Renal cortical epithelial cell (primary cell): ENCODE measurements at places on chromosomes 1 and 21. TPM values are rescaled to one million over a fixed set of nuclear protein-coding genes. Genes with fewer than 3 reads are reported as not detected.

Gene BTBD8
- total RNA-seq: 6.8 and 9.3 TPM in 2 replicates

Gene CORT
- 0.69 TPM in 1 of 2 replicates, not detected in the other for total RNA-seq

Gene F3
- 5.8 and 118 TPM in 2 replicates for total RNA-seq

Gene ASPM
- total RNA-seq: 2.5 and 12.3 TPM in 2 replicates

Gene SMIM12
- total RNA-seq: 40.1 and 46.4 TPM in 2 replicates
